Thoracic aorta (tissue), 2 donors: ENCODE measurements at places on chromosomes 5 and 9.

DNA sequence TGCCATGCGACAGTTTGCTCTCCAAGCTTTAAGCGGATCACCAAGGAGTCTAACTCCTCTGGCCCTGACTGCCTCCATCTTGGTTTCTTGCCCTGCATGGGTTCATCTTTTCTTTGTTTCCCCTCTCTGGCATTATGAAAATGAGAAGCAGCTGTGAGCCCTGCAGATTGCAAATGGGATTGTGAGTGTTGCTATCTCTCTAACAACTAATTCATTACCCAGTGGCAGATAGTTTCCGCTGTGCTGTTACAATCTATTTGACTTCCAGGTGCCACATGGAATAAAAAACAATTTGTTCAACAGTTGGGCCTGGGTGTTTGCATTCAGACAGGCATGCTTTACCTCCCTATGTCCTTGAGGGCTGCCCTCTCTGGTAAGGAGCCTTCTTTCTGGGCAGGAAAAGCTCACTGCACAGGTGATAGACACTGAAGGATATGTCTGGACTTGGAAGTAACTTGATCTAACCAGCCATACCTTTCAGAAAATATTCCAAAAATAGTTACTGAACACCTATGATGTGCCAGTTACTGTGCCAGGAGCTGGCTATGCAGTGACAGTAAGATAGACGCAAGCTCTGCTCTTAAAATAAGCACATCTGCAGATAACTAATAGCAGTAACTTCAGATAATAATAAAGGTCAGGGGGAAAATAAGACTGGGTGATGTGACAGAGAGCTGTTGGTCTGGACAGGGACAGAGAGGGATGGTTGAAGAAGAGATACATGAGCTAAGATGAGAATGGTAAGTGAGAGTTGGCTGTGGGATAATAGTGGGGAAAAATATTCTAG, 40.1 kb downstream of the GRIA1 start:
- H3K27ac ChIP-seq = no peak overlapping the region
- H3K27me3 ChIP-seq = no peaks in the 10 kb centered on the region
- H3K4me1 ChIP-seq = peaks cover 21% of the 10 kb centered on the region
- no peak for DNase-seq

- H3K27ac ChIP-seq = no peak overlapping the region
- no peak for DNase-seq
- H3K27me3 ChIP-seq = no peaks in the 10 kb centered on the region
- no peaks in the 10 kb centered on the region for H3K36me3 ChIP-seq
- no peaks in the 10 kb centered on the region for H3K4me1 ChIP-seq
Observed at GRCh38 chr5:4413996-4414395, 726.1 kb upstream of the ADAMTS16 start.

- no peak overlapping the region for H3K4me3 ChIP-seq
- H3K27me3 ChIP-seq = no peaks in the 10 kb centered on the region
- DNase-seq = no peak
- no peaks in the 10 kb centered on the region for H3K36me3 ChIP-seq
- H3K4me1 ChIP-seq = no peaks in the 10 kb centered on the region
- H3K27ac ChIP-seq = no peak overlapping the region
Observed at GRCh38 chr5:175317872-175318271, 126.1 kb downstream of the DRD1 start.

DNA sequence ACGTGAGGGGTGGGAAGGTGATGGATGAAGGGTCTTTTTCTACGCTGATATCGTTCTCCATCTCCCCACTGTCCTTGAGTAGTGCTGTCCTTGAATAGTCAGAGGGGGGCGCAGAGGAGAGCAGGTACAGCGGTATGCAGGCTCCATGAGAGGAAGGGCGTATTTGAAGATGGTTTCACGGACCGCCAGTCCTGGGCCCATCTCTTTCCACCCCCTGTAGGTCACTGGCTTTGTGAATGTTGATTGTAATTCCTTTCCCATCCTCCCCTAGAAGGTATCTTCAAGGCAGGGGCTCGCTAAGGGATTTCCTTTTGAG, 40.8 kb upstream of the DAB2IP start:
- no peak overlapping the region for H3K4me3 ChIP-seq
- no peaks in the 10 kb centered on the region for H3K27me3 ChIP-seq
- H3K4me1 ChIP-seq = peaks cover 11% of the 10 kb centered on the region
- no peak overlapping the region for H3K27ac ChIP-seq
- no peak for DNase-seq
- no peaks in the 10 kb centered on the region for H3K36me3 ChIP-seq
